Stimulated activated CD4-positive, alpha-beta T cell treated with anti-CD3 and anti-CD28 coated beads, Interleukin-12 subunit alpha, Interleukin-12 subunit beta, amount 100 ng/mL, for 4 hours (primary cell): ENCODE measurements at places on chromosomes 1 and 21.
A peak's percentile ranks its signal among the peaks of the same experiment; 100 is the strongest.

DNA sequence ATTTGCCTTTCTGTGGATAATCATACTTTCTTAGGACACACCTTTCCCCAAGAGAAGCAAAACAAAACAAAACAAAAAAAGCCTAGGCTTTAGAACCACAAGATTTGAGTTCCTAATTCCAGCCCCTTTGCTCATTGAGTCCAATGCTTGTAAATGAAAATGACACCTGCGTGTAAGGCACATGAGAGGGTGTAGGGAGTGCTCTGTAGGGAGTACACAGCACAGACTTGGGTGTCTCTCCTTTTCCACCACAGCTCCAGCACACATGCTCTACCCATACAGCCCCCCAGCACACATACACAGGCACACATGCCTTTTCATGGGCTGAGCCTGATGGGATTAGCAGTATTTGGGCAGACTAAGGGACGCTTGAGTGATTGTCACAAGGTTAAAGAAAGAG lies 9.2 kb upstream of the NGF start:
- no peak for DNase-seq

DNA sequence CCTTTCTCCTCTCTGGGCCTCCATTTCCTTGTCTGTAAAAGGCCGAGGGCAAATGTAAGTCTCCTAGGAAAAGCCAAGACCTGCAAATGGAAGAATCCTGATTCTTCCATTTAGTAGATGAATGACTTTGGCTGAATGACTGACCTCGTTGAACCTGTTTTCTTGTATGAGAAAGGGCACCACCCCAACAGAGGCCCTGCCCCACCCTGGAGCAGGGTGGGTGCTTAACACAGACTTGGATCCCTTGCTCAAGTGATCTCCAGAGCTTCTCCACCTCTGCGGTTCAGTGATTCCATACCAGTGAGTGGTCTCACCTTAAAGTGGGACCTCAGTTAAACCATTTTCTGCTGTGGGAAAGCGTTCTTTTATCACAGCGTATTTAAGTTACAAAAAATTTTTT lies 39.0 kb upstream of the GUCA2B start:
- no peak for DNase-seq

- DNase-seq = peak; percentile 21
These were observed 1.3 kb upstream of the PEX10 start for GRCh38 chr1:2413495-2414296.

GRCh38 chr1:92486251-92487077 lies at the start of gene GFI1:
TSS of gene GFI1 (minus strand) at chr1:92486925. CDS start at chr1:92483487, 3,438 bp downstream.
- peak; percentile 65 for DNase-seq

DNA sequence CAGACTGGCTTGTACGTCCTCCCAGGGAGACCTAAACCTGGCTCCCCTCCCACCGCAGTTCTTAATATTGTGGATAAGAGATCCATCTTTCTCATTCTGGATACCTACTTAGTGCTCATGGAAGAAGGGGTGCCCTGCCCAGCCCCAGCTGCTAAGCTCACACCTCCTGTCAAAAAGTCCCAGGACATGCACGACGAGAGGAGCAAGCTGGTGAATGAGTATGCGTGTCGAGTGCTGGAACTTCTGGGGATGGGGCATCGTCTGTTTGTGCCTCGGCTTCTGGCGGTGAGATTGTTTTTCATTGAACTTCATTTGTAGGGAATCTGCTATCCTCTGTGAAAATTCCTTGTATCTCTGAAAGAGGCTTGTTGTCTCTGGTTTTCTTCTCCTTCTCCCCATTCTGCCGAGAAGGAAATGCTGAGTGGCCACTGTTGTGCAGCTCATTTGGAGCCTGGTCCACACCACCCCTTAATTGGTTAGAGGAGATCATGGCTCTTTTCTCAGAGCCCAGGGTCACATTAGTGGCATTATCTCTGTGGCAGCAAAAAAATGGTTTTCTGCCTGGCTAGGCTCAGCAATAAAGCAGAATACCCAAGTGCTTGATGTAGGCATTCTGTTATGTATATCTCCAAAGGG lies 199.4 kb upstream of the CACYBP start:
- no peak for DNase-seq

GRCh38 chr1:78464449-78464891 lies 26.3 kb upstream of the PTGFR start:
- DNase-seq = no peak

- DNase-seq = no peak
These were observed 37.5 kb upstream of the NADK start for GRCh38 chr1:1815606-1816281.

DNA sequence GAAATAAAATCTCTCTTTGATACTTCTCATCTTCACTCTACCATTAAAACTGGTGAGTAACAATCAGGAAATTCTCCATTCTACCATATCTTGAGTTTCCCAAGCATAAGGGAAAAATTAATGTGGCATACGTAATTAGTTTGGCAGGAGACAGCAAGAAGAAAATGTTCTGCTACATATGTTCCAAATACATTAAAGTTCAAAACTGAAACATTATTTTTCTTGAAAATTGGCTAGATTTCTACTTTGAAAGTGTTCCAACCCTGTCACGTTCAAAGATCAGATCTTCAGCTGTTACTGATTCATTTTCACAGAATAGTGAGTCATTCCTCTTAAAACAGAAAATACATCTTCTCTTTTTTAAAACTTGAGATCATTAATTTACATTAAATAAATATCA lies 48.5 kb downstream of the PIGK start:
- no peak for DNase-seq

DNA sequence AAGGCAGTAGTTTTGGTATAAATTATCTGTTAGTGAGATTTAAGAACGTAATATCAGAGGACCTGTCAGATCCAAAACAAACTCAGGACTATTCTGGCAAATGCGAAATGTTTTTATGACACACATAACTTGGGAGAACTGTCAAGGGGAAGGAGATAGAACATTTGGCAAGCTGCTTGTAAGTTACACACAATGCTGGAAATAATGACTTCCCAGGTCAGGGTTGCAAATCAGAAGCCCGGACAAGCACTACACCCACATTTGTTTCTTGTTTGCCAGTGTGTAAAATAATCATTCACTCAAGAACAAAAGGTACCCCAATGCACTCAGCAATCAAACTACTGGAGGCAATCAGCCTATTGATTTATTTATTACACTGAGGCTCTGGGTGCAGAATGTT lies 354.7 kb downstream of the KCNH1 start:
- DNase-seq = no peak

DNA sequence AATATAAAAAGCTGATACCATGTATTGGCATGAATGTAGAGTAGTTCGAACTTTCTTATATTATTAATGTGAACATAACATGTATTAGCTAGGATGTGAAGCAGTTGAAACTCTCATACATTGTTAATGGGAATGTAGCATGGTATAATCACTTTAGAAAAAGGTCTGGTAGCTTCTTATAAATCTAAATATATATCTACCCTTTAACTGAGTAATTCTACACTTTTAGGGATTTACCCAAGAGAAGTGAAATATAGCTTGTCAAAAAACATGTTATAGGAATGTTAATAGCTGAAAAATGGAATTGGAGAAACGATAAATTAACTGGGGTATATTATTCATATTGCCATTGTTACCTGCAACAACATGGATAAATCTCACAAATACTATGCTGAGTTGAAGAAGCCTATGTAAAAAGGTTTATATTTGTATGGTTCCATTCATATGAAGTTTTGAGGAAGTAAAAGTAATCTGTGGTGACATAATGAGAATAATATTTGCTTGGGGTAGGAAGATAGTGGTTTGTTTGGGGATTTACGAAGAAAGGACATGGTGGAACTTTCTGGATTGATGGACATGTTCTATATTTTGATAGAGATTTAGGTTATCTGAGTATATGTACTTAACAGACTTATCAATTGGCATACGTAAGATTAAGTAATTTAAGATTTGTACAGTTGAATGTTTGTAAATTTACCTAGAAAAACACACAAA lies 76.6 kb downstream of the MAST2 start:
- no peak for DNase-seq

DNA sequence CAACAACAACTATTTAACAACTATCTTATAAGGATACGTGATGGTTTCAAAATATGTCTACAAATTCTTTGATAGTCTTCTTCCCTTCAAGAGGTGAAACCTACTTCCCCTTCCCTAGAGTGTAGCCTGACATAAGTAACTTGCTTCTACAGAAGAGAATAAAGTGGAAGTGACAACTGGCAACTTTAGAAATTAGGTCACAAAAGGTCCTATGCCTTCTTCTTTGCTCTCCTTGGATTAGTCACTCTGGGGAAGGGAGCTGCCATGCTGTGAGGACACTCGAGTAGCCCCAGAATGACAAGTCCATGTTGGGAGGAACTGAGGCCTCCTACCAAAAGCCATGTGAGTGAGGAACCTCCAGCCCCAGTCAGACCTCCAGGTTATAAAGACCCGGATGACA lies 19.2 kb downstream of the EFCAB14 start:
- no peak for DNase-seq

- no peak for DNase-seq
These were observed 26.5 kb downstream of the SCMH1 start for GRCh38 chr1:41215623-41216022.

- DNase-seq = no peak
These were observed 19.6 kb upstream of the SLC26A9 start for GRCh38 chr1:205962821-205963221.

- no peak for DNase-seq
These were observed 1.2 kb downstream of the ADAM30 start for GRCh38 chr1:119895102-119895501.

DNA sequence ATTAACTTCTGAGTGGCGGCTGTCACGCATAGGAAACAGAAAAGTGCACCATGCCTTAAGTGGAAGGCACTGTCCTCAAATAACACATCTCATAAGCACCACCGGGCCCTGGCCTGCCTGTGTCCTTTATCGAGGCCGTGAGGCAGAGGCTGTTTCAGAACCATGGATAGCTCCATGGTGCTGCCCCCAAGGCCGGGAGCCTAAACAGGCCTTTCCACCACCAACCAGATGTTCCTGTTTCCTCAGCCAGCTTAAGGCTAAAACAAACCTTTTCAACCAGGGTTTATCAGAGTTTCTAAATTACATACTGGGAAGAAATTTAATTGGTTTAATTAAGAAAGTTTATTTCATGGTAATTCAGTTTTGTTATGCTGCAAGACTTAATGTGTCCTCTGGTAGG lies 114.4 kb downstream of the DMRTA2 start:
- DNase-seq = peak; percentile 2

- DNase-seq = no peak
These were observed 387.6 kb downstream of the PCP4 start for GRCh38 chr21:40254540-40255465.

GRCh38 chr1:156854634-156855033 lies 4.3 kb downstream of the INSRR start:
- no peak for DNase-seq

- no peak for DNase-seq
These were observed 149.0 kb downstream of the TGFBR3 start for GRCh38 chr1:91736715-91737615.

DNA sequence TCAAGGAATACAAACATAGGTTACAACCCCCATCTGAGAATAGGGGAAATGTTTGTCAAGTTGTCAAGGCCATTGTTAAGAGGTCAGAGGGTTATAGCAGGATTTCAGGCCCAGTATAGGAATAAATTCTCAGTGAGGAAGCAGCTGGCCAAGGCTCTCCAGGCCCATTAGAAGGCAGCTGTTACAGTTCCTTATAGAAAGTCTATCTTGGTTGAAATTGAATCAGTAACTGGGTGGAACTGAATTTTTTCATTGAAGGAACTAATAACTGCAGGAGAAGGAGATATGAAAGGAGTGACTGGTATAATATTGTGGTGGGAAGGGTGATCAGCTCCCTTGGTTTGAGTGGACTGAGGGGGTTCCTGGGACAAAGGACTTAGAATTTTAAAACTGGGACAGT lies 134.1 kb downstream of the CYYR1 start:
- DNase-seq = no peak

DNA sequence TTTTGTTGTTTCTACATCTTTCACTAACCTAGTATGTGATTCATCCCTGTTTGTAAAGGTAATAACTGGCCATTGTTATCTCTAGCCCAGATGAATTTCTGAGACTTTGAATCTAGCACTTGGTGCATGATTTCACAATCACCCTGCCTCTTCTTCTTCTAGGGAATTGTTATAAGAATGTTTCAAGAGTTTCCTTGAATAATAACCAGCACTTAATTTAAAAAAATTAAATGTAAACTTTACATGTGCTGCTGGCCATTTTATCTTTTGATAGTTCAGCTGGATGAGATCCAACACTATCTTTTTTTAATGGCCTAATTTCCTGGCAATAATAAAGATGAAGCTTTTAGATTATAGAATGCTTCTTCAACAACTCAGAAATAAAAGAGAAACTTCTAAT lies 31.8 kb downstream of the UBE2U start:
- no peak for DNase-seq

DNA sequence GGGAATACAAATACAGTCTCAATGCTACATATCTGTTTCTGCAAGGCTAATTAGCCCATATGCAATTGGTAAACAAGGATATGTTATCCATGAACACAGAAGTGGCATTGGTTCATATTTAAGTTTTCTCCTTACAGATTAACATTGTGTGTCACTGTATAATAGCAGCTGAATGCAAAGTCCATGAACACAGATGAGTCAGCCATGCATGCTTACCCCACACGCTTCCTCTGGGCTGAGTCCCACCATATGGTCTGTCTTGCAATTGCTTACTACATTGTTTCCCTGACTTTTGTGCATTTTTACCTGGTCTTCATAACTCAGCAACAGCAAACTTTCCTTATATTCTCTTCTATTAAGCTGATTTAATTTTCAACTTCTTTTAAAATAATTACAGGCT lies 41.5 kb upstream of the TSNAX start:
- no peak for DNase-seq

- DNase-seq = no peak
These were observed 5.7 kb downstream of the KNCN start for GRCh38 chr1:46545784-46546183.

GRCh38 chr1:167983797-167984420 lies 47.0 kb upstream of the MPC2 start:
- no peak for DNase-seq

- no peak for DNase-seq
These were observed 19.5 kb upstream of the ETV3 start for GRCh38 chr1:157157501-157158190.

DNA sequence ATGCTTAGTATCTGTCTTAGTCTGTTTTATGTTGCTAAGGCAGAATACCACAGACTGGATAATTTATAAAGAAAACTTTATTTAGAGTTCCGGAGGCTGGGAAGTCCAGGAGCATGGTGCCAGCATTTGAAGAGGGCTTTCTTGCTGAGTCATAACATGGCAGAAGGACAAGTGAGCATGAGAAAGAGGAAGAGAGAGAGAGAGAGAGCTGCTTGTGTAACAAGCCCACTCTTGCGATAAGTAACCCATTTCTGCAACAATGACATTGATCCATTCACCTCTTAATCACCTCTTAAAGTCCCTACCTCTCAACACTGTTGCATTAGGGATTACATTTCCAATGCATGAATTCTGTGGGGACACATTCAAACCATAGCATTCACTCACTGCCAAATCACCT lies 11.7 kb upstream of the MYOCOS start:
- no peak for DNase-seq

DNA sequence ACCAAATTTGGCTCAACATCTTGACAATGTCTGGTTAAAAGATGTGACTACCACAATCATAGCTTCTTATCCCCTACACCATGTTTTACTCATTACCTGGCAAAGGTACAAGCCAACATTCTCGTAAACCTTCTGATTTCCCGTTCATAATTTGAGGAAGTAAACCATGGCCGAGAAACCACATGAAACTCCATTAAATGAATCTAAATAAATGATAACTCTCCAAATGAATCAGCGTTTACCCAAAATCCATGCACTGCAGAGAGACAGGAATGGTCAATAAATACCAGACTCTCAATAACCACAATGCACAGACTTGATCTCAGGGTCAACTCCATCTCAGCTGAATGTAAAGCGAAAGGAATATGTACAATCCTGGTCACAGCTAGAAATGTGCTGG lies 125.2 kb downstream of the TYW3 start:
- no peak for DNase-seq
